Stimulated activated CD4-positive, alpha-beta T cell treated with anti-CD3 and anti-CD28 coated beads, Interleukin-1b, Interleukin-23, amount 100 ng/mL, for 48 hours (primary cell): ENCODE measurements at places on chromosomes 4 and X.

DNA sequence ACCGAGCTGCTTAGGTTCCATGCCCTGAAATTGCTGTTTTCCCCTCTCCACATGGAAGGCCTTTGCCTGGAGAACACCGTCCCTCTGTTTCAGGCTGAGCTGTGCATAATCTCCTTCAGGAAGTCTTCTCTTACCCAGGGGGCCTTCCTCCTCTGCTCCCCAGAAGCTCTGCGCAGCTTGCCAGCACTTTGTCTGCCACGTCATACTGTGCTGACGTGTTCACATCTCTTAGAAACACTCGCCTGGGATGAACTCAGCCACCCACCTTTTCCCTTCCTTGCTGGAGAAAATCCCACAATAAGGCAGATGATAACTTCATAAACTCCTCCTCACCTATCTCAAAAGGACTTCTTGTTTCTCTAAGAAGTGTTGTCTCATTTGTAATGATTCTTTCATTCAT lies 110.7 kb downstream of the ARHGAP10 start:
- no peak for DNase-seq

- no peak for DNase-seq
Measured at GRCh38 chr4:169716677-169717076, 41.1 kb downstream of the HPF1 start.

GRCh38 chrX:108028854-108029253 lies 16.0 kb upstream of the VSIG1 start:
- no peak for DNase-seq

GRCh38 chr4:150722908-150723362 lies 141.0 kb downstream of the MAB21L2 start:
- DNase-seq, result no peak

- no peak for DNase-seq
Measured at GRCh38 chrX:109264878-109265277, 217.0 kb downstream of the GUCY2F start.

DNA sequence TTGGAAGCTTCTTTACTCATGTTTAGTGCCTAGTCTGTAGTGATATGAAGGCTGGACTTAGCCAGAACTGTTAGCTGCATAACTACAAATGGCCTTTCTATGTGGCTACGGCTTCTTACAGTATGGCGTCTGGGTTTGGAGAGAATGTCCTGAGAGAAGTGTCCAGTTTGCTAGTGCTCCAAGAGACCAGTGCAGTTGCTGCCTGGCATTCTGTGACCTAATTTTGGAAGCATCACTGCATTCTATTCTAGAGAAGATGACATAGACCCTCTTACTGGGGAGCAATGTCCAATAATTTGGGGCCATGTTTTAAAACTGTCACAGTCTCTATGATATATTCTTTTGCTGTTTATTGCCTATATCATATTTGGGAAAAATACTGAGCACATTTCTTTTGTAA lies 74.2 kb downstream of the STAG2 start:
- no peak for DNase-seq

GRCh38 chr4:180081072-180081471 lies 2162.1 kb upstream of the TENM3 start:
- no peak for DNase-seq

DNA sequence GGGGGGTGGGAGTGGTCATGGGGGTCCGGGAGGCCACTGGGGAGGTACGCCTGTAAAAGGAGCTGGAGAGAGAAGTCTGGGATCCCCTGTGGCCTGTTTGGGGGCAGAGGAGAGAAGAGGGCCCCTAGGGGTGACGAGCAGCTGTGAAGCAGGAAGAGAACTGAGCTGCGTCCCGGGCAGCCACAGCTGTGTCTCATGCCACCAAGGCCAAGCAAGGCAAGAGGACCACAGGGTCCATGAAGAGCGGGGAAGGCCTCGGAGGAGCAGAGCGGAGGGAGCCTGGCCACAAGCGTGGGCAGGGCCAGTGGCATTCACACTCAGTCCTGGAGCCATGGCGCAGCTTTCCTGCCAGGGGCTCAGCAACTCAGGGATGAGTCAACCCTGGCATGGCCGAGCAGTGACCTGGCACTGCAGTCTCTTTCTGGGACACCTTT lies 13.6 kb upstream of the NAT8L start:
- no peak for DNase-seq
